Activated T-helper 1 cell treated with Interleukin-2 at 50 U/mL for 16 hours (primary cell): ENCODE measurements at places on chromosomes 7 and 10.

DNA sequence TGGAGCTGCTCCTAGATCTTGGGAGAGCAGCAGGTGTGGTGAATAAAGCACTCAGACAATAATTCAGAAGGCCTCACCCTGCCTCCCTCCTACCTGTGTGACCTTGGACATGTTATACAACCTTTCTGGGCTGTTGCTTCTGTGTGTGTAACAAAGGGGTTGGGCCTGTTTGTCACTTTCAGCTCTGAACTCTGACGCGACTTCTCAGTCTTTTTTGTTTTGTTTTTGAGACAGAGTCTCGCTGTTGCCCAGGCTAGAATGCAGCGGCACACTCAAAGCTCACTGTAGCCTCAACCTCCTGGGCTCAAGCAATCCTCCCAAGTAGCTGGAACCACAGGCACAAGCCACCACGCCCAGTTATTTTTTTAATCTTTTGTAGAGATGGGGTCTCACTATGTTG, 89.3 kb downstream of the DNMBP start:
- no peak for DNase-seq

DNA sequence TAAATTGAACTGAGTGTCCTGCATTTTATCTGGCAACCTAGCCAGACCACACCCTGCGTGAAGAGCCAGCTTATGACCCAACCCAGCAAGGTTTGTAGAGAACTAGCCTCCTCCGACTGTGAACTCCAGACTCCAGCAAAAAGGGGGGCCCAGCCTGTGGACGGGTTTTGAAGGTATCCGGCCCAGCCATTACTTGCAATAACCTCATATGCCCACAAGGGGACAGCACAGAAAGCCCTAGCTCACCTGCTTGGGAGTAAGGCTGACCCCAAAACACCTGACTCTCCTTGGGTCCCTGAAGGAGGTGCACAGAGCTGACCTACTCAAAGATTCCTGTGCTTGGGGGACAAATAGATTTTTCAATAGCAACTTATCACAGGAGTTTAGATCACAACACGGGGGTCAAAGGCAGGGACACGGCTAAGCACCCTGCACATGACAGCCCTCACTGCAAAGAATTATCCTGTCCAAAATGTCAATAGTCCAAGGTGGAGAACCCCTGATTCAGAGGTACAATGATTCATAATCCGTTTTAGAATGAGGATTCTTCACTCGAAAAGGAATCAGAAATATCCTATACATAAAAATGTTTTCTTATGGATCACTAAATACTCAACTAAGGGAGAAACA, 4.6 kb downstream of the TRPV6 start:
- no peak for DNase-seq

GRCh38 chr7:76359978-76360638, 1.3 kb upstream of the YWHAG start:
- no peak for DNase-seq

GRCh38 chr7:72493850-72494661, 81.9 kb upstream of the CALN1 start:
- DNase-seq = no peak

DNA sequence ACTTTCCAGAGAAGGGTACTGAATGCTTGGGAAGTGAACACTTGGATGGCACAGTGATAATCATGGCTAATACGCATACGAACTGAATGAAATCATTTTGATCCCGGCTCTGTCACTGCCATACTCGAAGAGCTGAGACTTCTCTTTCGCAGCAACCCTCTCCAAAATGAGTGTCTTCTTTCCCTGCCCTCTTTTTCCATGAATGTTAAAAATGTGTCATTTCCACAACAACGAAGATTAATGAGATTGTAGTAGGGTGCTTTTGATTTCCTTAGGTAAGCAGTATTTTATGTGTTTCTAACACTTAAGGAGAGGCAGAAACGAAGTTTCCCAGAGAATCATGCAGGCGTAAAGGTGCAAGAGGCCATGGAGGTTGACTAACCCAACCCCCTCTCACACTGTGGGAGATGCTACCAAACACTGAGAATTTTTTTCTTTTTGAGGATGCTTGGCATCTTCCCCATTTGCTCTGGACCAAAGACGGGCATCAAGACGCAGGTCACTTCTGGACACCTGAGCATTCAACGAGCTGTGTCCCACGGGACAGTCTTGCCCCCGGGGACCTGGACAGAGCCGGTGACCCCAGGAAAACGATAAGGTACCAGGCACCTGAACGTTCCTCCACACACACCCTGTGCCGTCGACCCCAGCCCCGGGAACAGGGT, 823 bp downstream of the COPG2 start:
- no peak for DNase-seq

DNA sequence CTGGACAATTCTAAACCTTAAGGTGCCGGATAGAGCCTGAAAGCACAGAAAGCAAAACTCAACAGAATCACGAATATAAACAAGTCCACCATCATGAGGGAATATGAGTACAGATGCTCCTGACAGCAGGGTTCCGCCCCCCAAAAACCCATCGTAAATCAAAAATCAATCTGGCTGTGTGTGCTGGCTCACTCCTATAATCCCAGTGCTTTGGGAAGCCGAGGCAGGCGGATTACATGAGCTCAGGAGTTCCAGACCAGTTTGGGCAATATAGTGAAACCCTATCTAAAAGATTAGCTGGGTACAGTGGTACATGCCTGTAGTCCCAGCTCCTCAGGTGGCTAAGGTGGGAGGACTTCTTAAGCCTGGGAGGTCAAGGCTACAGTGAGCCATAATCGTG, 12.2 kb downstream of the BUD31 start:
- no peak for DNase-seq

DNA sequence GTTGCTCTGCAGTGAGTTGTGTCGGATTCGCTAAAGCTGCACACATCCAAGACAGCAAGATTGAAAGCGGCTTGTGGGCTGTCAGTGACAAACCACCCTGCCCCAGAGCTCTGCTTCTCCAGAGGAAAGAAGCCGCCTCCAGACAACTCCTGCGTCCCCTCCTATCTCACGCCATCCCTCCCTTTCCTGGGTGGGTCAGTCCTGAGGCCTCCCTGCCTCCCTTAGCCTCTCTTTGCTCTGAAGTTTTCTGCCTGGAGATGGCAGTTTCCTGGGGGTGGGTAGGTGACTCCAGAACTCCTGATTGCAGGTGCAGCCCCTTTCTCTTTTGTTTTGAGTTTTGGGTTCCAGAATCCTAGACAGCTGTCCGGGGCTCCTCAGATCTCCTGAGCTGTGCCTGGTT, 78.7 kb downstream of the EMX2 start:
- DNase-seq = no peak

DNA sequence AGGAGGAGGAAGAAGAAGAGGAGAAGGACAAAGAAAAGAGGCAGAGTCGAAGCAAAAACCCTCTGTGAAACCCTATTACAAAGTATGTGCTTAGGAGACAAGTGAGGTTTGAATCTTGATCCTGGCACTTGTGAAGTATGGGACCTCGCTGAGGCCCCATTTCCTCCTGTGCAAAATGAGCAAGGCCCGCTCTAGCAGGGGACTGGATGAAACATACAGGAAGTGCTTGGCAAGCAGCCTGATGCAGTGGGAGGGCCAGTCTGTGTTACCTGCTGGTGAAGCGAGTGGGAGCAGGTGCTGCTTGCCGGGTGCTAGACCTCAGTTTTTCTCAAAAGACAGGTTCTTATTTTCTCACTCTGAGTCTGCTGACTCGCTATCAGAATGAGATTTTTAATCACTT, 150.4 kb downstream of the JCAD start:
- DNase-seq = no peak

DNA sequence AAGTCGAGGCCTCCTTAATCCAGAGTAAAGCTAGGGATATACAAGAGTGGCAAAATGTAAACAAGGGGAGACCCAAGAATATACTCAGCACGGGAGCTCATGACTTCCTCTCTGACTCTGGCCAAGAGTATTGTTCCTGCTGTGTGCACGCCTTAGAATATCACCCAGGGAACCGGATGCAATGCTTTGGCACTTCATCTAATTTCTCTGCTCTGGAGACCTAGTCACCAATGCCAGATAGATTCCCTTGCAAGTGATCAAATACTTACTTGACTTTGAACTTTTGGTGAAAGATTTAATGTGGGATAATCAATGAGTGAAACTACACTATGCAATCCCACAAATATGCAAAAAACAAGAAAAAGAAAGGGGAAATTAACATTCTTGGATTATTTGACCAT, 695.5 kb downstream of the INHBA start:
- no peak for DNase-seq

GRCh38 chr7:133698127-133698526, 429.0 kb upstream of the LRGUK start:
- no peak for DNase-seq

GRCh38 chr10:103499881-103500280, 6.4 kb downstream of the NEURL1 start:
- no peak for DNase-seq

DNA sequence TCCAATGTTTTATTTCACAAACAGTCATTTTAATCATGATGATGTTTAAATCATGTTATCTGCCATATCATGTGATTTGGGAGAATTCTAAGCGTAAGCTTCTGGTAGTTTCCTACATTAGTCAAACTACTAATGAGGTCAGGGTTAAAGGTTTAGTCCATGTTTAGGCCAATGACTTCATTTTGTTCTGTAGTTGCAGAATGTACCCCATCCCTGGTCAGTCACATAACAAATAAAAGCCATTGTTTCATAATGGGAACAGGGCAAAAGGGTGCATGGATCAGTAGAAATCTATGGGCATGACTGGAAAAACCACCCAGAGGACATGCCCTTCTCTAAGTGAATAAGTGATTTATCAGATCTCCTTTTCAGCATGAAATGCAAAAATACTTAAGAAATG, 138.4 kb upstream of the ABCB5 start:
- no peak for DNase-seq

- DNase-seq = no peak
Measured at GRCh38 chr10:23079700-23080099, 15.7 kb upstream of the MSRB2 start.

- no peak for DNase-seq
Measured at GRCh38 chr10:75611993-75612372, 180.6 kb downstream of the LRMDA start.

- DNase-seq = no peak
Measured at GRCh38 chr10:74244097-74244685, 93.2 kb downstream of the ADK start.

GRCh38 chr7:81308643-81309322, 389.9 kb upstream of the SEMA3C start:
- no peak for DNase-seq

- no peak for DNase-seq
Measured at GRCh38 chr7:93365341-93365740, 133.2 kb downstream of the VPS50 start.

DNA sequence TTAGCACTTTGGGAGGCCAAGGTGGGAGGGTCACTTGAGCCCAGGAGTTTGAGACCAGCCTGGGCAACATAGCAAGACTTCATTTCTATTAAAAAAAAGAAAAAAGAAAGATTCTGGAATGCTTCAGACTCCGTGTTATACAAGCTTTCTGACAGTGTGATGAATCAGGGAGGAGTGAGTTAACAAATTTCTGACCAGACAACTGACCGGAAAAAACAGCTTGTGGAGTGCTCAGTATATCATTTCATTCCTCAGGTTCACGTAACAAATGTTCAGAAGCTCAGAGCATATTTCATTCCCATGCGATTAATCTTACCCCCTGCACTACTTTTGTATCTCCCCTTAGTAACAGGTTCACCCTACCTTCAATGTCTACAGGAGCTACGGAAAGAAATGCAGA, 28.6 kb upstream of the TNPO3 start:
- DNase-seq = no peak

GRCh38 chr7:91064938-91065337, 199.3 kb upstream of the FZD1 start:
- no peak for DNase-seq

DNA sequence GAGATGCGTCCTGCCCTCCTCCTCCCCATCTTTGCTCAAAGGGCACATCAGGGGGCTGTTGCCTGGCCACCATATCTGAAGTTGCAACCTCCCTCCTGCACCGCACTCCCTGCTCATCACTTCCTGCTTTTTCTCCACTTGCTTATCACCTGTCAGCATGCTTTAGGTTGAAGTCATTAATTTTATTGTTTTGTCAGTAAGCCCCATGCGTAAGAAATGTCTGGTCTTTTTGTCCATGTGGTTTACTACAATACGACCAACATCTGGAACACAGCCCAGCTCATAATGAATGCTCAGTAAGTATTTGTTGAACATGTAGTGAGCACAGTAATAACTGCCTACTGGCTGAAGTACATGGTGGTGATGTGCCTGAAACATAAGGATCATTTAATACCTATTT, 71.6 kb upstream of the GJD4 start:
- DNase-seq = no peak

- no peak for DNase-seq
Measured at GRCh38 chr10:129853562-129853903, 110.5 kb downstream of the EBF3 start.

DNA sequence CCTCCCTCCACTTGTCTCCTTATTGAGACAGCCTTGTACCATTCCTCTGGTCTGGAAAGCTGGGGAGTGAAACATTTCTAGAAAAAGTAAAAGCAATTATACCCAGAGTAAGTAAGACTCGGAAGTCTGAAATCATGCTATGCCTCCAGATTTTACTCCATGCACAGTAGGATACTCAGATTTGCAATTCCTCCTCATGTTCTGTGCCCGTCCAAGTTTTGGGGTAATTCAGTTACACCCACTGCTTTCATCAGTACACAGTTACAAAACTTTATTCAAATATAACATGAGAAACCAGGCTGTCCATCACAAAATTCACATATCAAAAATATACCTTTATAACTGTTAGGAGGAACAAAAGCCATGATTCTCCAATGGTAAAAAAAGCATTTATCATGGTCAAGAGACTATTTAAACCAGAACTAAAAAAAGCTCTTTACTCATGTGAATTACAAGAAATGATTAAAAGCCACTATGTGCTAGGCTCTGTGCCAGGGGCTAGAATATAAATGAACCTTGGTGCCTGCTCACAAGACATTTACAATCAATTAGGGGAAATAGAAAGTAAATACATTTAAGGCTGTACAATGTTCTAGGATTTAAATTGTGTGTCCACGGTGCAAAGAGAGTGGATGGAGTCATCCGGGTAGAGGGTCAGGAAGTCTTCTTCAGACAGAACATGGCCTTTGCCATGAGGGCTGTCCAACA, 320.2 kb downstream of the ELMO1 start:
- no peak for DNase-seq

DNA sequence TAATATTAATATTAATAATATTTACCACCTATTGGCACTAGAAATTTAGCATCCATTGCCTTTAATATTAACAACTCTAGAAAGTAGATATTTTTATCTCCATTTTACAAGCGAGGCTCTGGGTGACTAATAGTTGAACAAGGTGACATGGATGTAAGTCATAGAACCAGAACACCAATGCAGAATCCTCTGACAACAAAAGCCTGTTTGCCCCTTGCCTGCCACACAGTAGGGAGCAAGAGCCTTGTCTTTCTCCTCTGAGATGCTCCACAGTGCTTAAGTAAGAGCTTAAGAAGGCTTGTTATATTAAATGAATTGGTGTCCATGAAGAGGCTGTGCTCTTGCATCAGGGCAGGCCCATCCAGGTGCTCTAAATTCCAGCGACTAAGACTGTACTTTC, 51.2 kb upstream of the LBX1 start:
- DNase-seq = no peak

GRCh38 chr10:65911151-65911835, 1014.5 kb upstream of the LRRTM3 start:
- DNase-seq = no peak

GRCh38 chr7:70586822-70587221, 545.1 kb upstream of the GALNT17 start:
- no peak for DNase-seq
